ENCODE measurements at places on chromosomes 5 and 9.

- no peak for DNase-seq
Observed at GRCh38 chr5:54514841-54515432, 2.6 kb upstream of the SNX18 start.

DNA sequence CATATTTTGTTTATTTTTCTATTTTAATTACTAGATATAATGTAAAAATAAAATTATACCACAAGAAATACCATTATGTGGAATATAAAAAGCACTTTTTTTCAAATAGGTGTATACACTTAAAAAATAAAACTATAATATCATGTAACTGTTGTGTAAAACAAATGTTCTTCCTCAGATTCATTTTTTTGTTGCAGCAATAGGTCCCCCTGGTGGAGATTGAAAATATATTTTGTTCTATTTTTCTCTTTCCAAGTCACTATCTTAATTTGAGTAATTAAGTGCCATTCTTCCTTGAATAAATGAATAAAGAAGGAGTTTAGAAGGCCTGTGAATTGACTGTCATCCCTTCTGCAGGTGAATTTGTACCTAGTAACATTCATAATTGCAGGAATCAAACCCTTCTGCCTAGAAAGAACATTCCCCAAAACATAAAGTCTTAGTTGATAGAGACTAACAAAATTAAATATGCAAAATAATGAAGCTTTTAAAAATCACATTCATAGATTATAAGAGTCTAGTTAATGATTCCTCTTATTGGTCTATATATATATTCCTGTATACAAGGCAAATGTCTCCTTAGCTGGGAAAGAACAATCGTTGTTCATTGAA lies 23.4 kb downstream of the CETN3 start:
- no peak for DNase-seq

DNA sequence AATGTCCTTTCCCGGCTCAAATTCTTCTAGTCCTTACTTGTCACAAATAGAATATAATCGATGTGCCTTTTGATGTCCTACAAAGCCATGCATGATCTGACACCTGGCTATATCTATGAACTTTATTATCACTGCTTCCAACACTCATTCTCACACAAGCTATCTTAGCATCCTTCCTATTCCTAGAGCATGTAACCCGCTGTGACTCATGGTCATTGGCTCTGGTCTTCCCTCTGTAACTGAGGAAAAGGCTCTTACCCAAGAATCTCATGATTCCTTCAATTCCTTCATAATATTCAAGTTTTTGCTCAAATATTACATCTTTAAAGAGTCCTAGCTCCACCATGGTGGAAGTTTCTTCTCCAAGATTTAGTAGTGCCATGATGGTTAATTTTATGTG lies 480.0 kb upstream of the PAPPA start:
- no peak for DNase-seq

- no peak for DNase-seq
Observed at GRCh38 chr5:172687940-172688339, 46.9 kb downstream of the NEURL1B start.

DNA sequence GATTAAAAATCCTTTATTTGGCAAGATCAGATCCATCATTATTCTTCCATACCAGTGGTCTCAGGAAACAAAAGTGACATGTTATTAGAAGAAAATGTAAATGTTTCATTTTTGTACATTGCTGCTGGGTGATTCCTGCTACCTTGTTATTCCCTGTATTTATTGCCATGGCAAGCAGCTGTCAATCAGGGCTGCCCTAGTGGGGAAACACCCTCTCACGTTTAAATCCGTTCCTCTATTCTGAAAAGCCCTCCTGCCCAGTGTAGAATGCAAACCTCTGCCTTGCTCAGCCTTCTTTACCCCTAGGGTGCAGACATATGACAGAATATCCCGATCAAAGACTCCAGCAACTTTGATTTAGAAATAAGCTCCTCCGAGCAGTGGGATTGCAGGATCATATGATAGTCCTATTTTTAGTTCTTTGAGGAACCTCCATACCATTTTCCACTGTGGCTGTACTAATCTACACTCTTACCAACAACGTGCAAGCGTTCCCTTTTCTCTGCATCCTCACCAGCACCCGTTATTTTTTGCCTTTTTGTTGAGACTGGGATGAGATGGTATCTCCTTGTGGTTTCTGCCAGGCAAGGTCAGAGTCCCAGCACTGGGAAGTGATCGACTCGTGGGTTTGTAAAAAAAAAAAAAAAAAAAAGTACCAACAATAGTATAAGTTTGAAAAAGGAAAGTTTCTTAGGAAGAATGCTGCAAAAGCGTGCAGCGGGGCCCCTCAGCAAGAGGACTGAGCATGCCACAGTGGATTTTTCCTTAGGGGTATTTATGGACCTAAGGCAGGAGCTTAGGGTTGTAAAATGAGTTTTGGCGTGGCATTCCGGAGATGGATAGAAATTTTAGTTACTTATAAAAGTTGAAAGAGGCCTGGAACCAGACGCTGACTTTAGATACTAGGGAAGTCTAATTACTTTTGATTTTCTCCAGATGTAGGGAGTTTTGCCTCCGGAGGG lies 66.7 kb downstream of the HRH2 start:
- DNase-seq, result no peak

GRCh38 chr5:152882621-152883020 lies 477.5 kb upstream of the NMUR2 start:
- no peak for DNase-seq

DNA sequence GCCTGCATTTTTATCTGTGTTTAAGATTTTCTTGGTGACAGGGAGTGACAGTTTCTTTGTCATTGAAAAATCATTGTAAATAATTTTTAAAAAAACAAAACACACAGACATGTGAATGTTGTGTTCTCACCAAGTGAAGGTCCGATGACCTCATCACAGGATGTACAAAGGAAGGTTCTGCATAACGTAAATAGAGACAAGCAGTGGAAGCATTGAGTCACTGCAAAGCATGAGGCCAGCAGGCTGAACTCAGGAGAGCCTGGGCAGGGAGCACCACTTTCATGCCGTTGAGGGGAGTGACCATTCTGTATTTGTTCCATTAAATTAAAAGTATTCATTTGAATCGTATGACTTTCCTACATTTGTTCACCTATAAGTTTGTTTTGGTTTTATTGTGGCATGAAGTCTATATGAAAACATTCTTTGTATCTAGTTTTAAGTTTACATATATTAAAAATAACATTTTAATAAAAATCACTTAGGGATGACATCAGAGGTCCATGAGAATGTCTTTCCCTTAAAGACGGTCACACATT lies 70.4 kb upstream of the TLE1 start:
- DNase-seq, result no peak

- DNase-seq, result peak; percentile 40
Observed at GRCh38 chr5:141484641-141485311, at the start of gene PCDHGC4. TSS of gene PCDHGC4 (plus strand) at chr5:141485030. CDS start at chr5:141485174, 144 bp downstream.

GRCh38 chr9:82583524-82583923 lies 479.4 kb downstream of the RASEF start:
- no peak for DNase-seq

DNA sequence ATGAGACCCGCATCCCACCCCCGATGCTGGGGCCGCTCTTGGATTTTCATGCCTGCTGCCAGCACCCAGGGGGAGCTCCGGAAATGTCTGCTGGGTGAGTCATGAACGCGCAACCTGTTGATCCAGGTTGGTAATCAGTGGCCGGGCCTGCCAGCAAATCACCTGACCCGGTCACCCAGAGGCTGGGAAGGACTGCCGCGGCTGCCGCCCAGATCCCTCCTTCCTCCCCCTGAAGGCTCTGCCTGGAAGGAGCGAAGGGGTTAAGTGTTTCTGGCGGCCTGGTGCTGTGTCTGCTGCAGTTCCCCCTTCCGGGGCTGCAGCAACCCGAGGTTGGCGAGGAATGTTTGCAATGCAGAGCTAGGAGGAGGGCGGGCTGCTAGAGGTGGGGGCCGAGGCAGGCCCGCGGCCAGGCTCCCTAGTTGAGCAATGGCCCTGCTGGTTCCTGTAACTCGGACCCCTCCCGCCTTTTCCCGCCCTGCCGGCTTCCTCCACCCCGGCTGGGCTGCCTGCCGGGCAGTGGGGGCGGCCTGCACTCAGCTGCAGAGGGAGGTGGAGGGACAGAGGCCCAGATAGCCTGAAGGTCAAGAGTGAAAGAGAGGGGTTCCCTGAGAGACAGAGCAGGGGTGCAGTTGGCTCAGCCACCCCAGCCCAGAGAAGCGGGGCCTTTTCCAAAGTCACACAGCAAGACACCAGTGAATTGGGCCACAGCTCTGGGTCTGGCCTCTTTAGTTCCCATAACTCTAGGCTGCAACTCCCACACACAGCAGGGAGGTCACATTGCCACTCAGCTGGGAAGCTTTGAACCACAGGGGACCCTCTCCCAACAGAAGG lies 156.3 kb upstream of the IER5L start:
- DNase-seq, result no peak

DNA sequence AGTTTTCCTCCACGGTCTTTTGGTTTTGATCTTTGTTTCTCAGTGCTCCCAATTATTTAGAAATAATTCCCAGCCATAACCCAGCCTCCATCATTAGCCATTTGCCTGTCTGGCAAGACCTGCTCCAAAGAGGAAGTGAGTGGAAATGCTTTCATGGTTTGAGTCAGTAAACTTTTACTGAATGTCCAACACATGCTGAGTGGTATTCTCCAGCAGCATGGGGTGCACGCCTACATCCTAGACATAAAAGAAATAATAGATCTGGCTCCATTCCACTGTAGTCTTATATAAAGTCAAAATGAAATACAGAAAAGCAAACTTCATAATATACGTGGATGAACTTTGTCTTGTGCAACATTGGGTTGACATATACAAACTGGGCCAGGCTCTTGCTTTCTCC lies 757.2 kb downstream of the TLE1 start:
- DNase-seq, result no peak

- DNase-seq, result no peak
Observed at GRCh38 chr5:143893638-143894037, 81.7 kb downstream of the HMHB1 start.

DNA sequence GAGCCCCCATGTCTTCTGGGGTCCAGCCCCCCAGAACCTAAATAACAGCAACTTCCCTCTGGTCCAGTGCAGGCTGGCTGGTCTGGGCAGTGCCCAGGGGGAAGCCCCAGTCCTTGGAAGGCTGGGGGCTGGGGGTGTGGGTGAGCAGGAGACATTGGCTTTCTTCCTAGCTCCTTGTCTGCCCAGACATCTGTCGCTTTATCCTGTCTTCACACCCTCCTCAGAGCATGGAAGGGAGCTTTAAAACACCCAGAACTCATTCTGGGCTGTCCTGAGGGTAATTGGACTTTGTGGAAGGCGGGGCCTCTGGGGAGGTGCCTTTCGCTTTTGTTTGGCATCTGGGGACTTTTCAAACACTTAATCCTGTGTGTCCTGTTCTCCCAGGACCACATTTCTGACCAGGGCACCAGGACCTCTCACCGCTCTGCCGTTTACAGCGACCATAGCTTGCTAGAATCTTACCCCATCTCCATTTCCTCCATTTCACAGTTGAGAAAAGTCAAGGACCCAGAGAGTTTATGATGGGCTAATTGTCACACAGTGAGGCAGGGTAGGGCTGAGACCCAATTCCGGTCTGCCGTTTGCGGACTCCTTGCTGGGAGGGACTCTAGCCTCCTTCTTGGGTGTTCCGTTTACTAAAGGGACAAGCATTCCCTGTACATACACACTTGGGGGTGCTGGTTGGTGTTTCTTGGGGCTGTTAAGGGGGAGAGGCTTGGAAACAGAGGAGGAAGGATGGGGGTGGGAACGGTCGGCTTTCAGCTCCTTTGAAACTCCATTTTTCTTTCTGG lies 1.1 kb downstream of the GSN start:
- no peak for DNase-seq

DNA sequence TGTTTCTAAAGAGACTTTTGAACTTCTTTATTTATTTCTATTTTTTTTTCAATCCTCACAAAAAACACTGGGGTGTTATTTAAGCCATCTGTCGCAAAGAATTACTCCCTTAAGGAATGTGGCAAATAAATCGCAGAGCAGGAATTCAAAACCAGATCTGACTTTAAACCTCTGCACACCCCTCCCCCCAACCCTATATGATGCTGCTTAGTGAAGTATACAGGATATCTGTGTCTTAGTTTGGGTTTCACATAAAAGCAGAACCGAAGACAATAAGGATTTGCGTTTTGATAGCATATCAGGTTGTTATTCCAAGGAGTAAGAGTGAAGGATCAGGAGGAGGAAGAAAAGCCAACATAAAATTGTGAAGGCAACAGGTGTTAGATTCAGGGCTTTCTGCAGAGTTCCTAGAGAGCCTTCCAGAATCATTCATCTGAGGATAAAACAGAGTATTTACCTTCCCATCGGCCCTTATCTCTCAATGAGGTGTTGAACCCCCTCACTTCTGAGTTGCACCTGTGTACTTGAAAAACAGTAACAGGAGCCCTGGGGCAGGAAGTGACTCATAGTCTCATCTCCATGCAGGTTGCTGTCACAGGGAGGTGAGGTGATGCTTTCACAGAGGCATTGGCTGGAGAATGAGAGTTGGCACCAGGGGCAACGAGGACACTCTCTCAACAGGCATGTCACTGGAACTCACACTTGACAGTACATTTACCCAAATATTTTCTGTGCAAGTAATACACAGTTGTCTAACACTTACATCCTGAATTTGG lies 33.5 kb upstream of the DMRT3 start:
- DNase-seq, result no peak

- no peak for DNase-seq
Observed at GRCh38 chr9:127258606-127259471, 5.7 kb upstream of the GARNL3 start.

GRCh38 chr5:158701406-158702177 lies 398.1 kb downstream of the EBF1 start:
- no peak for DNase-seq

- no peak for DNase-seq
Observed at GRCh38 chr9:27157097-27157496, 48.1 kb downstream of the TEK start.

GRCh38 chr9:30196941-30197340 lies 2187.5 kb upstream of the ACO1 start:
- no peak for DNase-seq

GRCh38 chr5:64295101-64295500 lies 129.5 kb downstream of the RNF180 start:
- peak; percentile 17 for DNase-seq

- no peak for DNase-seq
Observed at GRCh38 chr5:149550268-149550583, 1.0 kb downstream of the CSNK1A1 start.

GRCh38 chr9:99359336-99359735 lies 137.3 kb downstream of the SEC61B start:
- DNase-seq, result peak; percentile 53
